HEK293T (cell line): ENCODE measurements at places on chromosomes 1 and 21.

DNA sequence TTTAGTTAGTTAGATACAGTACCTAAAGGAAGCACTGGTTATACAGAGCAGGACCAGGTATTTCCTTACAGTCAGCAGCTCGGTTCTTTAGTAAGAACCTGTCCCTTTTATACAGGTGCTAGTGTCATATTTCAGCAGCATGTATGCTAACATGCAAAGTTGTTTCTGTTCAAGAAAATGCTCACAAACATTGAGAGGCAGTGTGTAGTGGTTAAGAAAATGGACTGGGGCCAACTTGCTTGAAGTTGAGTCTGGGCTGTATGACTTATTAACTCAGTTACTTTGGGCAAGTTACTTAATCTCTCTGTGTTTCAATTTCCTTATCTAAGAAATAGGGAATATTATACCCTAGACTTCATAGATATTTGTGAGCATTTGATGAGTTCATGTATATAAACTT lies 31.1 kb downstream of the AK4 start:
- DNase-seq = no peak

- DNase-seq = no peak
These were observed 63.9 kb downstream of the SDC3 start for GRCh38 chr1:30844631-30845030.

- no peak for DNase-seq
These were observed 421.5 kb downstream of the KIF26B start for GRCh38 chr1:245576323-245576722.

- no peak for DNase-seq
These were observed 32.4 kb downstream of the STYXL2 start for GRCh38 chr1:167126317-167126716.

DNA sequence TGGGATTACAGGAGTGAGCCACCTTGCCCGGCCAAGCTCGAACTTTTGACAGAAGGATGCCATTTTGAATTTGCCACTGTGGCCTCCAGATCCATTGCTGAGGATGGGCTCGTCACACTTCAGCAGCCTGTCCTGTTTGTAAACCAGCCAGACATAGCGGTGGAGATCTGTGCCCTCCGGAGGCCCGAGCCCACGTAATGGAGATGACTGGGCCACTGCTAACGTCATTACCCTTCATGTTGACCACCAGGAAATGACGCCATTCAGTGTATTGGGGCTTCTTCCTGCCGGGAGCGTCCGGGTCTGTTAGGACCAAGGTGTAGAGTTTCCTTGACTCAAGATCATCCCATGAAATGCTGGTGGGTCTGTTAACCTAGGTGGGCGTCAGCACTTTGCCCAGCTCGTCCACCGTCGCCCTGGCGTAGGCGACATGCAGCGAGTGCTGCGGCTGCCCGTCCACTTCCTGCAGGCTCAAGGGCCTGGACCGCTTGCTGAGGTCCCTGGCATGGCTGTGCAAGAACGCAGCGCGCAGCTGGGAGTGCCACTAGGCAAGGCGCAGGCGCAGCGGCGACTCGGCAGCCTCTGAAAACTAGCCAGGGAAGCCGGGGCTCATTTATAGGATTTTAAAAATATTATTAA lies 40.8 kb downstream of the PTPRC start:
- no peak for DNase-seq

- no peak for DNase-seq
These were observed 2.9 kb downstream of the CD84 start for GRCh38 chr1:160576390-160576789.

DNA sequence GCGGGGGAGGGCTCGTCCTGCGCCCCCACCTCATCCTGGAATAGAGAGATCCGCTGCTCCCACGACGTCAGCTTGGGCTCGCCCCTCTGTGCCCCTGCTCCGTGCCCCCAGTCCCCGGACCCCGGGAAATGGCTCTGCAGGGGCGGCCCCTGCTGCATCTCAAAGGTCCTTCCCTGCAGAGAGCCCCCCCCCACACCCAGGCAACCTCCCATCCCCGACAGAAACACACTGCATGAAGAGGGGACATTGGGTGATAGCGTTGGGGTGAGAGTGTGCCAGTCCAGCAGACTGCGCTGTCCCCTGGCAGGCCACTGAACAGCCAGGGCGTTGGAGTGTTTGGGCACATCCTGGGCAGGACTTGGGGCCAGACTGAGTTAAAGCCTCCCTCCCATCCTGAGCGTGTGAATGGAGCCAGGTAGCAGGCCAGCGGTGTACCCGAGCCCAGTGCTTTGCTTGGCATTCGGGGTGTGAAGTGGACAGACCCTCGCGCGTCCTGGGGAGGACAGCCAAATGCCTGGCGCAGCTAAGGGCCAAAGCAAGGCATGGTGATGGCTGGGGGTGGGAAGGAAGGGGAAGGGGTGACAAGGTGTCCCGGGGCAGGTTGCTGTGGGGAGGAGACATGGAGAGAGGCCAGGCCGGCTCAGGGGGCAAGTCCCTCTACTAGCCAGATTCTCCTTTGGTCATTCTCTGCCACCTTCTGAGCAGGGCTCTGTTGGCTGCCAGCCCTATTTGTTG lies 633 bp upstream of the ETNK2 start:
- DNase-seq = no peak

DNA sequence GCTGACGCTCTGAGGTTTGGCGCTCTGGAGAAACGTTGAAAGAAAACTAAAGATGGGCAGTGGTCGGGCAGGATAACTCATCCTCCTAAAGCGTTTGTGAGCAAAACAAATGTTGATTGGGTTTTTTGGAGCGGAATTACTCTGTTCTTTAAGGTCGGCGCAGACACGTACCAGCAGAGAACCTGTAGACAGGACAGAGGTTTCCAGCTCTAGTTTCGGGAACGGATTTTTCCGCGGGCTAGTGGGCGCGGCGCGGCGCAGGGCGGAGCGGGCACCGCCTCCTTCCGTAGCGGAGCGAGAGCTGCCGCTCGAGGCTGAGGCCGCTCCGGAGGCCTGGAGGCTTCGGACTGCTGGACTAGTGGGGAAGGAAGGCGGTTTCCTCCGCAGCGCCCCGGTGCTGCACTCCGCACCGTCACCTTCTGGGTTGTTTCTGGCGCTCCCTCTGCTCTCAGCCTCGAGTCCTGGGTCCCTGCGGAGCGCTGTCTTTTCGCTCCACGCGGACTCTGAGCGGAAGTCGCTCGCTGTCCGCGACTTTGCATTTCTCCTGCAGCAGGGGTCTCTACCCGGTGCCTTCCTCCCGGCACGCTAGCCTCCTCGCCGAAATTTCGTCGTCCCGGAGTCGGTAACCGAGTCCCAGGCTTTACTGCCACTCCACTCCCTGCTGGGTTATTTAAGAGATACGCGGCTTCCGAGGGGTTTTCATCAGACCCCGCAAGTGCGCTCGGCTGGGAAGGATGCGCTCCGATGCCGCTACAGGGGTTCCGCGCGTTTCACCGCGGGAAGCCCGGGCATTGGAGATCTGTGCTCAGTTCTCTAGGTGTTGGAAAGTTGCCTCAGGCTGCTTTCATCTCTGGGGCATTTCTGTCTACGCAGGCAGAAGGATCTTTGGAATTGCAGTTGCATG lies 7.0 kb downstream of the FOXD2 start:
- no peak for DNase-seq

DNA sequence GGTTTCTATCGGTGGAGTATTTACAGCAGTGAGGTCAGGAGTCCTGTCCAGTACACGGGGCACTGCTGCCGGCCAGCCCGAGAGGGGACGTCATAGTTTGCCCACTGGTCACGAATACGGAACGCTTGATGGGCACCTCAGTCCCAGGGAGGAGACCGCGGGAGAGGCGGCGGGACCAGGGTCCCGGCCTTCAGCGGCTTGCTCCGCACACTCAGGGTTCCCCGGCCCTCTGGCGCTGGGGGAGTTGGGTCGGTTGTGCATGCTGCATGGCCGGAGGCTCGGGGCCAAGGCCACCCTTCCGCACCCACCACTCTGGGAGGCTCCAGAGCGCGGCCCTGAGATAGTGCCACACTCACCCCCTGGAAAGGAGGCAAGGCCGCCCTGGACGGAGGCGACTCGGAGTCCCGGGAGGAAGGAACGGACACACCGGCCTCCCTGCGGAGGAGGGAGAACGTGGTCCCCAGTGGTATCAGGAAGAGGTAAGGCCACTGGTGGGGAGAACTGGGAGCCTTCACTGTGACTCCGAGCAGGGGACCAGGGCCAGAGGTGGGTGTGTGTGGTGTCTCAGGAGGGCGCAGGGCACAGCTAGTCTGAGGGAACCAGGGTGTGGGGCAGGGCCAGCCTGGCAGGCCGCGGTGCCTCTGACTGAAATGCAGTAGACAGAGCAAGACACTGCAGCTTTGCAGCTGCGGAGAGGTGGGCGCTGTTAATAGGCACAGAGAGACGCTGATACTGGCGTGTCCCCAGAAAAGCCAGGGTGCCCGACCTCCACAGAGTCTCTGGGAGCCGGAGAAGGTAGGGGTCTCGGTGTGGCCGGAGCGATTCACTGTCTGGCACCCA lies 28.6 kb upstream of the PRSS38 start:
- no peak for DNase-seq

DNA sequence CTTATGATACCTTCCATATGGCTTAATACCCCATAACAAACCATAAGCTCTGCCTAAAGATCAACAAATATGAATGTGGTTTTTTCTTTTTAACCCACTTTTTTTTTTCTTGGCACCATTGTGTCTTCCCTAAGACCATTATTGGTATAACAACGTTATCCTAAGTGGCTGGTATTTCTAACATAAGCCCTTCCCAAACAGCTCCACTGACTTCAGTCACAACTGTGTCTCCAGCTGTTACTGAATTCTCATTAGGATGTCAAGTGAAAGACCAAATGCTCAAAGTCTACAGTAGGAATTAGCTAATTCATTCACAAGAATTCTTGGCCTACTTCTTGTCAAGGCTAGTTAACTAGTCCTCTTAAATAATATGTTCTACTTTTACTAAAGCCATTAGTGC lies 4.2 kb upstream of the RXRG start:
- no peak for DNase-seq

DNA sequence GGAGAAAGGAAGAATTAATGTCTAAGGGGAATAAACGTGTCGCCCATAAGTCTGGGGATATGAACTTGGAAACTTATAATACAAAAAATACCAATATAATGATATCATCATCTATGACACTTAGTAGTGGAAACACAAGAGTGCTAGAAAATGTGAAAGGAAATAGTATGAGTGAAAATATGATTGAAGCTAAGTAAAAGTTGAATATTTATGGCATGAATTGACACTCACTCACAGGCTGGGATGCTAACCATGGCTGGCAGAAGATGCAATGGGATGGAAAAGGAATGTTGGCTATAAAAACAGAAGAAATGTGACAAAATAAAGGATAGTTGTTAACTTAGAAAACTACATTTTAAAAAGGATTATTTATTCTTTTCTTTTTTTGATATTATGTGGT lies 120.1 kb downstream of the XPR1 start:
- no peak for DNase-seq

GRCh38 chr1:76763738-76764137 lies 103.5 kb upstream of the ST6GALNAC5 start:
- no peak for DNase-seq

DNA sequence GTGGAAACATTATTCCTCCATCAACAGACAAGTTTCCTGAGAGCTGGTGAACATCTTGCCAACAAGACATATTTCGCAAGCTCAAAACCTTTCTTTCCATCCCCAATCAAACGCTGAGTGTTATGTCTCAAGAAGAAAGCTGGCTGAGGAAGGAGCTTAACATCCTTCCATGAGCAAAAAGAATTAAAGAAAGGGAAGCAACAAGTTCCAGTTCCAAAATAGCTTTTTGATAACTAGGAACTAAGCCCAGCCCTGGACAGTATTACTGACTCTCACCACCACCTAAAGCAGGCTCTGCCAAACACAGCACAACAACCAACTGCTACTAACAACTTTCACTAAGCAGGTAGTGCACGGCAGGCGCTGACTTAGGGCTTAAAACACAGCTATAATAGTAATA lies 50.2 kb downstream of the CAPZB start:
- no peak for DNase-seq

DNA sequence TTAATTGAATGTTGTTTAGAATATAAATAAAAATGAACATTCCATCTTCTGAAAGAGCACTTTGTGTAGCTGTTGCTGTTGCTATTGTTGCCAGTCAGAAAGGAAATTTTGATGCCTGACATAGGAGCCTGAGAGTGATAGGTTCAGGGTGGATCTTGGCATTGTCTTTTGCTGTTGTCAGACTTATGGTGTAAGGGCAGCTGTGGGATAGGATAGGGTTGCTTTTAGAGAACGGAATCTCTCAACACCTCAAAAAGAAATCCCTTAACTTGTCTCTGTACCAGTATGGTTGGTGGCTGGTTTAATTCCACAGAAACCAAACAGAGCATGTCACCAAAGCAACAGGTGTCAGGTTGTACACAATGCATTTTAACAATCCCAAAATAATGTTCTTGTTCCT lies 62.7 kb downstream of the ESRRG start:
- DNase-seq = no peak

DNA sequence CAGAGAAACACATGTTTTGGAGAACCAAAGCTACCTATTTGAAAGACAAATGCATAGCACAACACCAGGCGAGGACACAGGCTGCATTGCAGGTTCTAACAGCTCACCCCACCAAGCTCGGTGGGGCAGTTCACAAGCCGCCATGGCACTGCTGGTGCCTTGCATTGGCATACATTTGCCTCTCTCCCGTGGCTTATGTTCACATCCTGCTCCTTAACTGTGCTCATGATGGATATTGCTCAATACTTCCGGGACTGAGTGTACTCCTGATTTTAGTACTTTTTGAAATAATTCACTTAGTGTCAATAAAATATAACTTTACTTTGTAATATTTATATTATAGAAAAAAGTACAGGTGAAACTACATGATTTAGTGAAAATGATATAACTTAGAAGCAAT lies 1187.4 kb upstream of the NCAM2 start:
- DNase-seq = no peak

- no peak for DNase-seq
These were observed 57.8 kb downstream of the CYYR1 start for GRCh38 chr21:26515257-26515656.

GRCh38 chr21:16789636-16790035 lies 723.2 kb upstream of the CXADR start:
- DNase-seq = no peak

DNA sequence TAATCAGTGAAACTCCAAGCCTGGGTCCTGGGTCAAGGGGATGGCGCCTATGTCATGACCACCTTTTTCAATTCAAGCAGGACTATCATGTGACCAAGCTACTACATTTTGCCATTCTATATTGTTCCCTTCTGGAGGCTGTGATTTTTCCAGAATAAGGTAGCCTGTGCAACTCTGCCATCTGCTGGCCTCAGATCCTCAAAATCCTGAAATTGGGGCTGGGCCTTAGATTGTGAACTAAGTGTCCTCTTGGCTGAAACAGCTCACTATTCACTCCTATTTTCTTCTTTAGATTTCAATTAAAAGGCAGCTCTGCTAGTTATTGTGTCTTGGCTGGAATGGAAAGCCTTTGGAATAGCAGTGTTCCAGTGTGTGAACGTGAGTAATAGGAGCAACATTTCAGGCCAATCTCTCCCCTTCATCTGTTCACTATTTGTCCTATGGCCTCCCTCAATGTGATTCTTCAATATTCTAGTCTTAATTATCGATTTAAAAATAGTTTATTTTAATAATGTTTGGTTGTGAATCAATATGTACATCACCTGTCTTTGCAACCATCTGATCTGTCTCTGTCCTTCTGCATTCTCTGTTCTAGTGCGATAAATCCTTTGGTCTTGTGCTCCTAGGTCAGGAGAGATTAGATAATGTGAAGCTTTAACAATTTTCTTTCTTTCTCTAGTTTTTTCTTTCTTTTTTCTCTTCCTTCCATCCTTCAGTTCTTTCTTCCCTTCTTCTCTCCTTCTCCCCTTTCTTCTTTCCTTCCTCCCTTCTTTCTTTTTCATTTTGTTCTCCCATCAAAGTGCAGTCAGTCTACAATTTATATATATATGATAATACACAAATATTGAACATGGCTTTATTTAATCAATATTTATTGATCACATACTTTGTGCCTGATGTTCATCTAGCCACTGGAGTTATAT lies 69.8 kb downstream of the CR1 start:
- DNase-seq = no peak
